ENCODE measurements at places on chromosomes 4 and X.
A peak's percentile ranks its signal among the peaks of the same experiment; 100 is the strongest.

DNA sequence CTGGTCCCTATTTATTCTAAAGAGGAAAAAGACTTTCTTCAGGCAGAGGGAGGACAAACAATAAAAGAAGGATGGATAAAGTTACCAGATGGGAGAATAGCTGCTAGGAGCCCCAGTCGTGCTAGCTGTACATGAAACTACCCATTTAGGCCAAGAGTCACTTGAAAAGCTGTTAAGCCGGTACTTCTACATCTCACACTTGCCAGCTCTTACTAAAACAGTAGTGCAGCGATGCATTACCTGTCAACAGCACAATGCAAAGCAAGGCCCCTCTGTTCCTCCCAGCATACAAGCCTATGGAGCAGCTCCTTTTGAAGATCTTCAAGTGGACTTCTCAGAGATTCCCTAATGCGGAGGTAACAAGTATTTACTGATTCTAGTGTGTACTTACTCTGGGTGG, 1138.8 kb downstream of the ARAP2 start:
- DNase-seq = no peak

DNA sequence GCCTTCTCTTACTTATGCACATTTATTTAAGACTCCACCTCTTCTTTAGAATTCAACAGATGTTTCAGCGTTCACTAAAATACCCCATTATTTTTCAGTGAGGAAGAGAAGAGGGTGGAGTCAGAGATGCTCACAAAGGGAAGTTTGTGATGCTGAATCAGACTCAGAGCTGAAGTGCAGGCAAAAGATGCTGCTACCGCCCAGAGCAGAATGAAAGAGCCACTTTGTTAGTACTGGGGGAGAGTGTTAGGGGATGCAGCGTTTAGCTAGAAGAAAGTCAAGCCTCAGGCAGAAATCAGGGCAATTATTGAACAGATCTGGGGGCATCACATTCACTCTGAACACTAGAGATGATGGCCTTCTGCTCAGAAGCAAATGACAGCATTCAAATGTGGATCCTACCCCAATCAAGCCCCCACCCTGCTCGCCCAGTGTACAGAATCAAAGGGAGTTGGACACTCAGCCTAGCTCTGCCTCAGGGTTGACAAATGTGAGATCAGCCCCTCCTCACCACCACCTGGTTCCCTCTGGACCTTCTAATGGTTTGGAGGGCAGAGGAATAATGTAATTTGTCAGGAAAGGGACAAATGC, 138.3 kb downstream of the UNC5C start:
- DNase-seq = no peak

- peak; percentile 44 for DNase-seq
Observed at GRCh38 chr4:13656569-13657405, 29.3 kb upstream of the BOD1L1 start.

DNA sequence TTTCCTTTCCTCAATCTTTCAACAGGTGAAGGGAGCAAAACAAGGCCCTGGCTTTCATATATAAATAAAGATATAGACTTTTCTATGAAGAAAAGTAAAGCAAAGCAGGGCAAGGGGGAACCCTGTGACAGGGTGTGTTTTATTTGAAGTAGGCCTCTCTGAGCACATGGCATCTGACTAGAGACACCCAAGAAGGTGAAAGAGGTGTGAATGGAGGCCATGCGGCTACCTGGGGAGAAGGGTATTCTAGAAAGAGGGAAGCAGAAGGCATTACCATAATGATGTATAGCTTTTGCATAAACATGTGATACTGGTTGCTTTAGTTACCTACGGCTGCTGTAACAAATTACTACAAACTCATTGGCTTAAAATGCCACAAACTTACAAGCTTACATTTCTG, 75.8 kb downstream of the DHX15 start:
- no peak for DNase-seq

DNA sequence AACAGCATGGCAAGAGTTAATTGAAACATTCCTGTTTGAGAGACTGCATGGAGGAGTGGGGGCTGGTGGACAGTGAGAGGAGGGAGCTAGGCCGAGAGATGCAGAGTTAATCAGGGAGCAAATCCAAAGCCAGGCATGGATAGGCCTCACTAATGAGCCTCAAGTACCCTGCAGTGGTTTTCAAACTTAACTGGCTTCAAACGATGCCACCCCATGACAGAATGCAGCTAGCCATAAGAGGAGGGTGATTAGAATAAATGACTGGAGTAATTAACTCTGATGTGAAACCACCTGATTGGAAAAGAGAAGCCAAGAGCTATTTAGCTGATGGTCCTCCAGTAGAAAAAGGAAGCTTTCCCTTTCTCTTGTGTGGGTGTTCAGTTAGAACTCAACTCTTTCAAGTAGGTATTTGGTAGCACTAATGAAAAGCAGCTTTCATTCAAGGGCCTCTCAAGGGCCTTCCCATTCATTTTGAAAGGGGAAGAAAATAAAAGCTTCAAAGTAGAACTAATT, 215.4 kb upstream of the MAB21L2 start:
- DNase-seq = no peak

DNA sequence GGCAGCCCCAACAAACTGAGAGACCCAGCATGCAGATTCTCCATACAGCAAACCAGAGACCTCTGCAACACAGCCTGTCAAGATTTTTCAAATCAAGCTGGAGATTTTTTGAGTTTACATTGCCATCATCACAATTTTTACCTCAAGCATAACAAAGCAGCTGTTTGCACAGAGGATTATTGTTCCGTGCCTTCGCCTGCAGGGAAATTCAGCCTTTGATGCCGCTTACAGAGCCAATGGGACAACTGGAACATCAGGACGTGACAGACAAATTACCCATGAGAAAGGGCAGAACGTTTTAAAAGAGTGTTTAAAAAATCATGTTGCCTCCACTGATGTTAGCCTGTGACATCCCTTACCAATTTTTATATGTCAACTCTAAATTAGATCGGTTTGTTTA, 363.7 kb downstream of the FBXW7 start:
- no peak for DNase-seq

DNA sequence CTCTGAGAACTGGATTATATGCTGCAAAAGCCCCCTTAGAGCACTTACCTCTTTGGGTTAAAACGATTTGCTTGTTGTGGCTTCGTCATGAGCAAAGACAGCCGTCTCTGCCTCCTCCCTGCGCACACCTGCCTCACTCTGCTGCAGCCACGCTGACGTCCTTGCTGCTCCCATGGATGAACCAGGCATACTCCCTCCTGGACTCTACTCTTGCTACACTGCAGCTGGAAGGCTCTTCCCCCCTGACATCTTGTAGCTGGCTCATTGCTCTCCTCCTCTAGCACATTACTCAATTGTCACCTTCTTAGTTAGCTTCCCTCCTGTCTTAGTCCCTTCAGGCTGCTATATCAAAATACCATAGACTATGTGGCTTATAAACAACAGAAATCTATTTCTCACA, 59.3 kb downstream of the FAM114A1 start:
- DNase-seq = no peak

DNA sequence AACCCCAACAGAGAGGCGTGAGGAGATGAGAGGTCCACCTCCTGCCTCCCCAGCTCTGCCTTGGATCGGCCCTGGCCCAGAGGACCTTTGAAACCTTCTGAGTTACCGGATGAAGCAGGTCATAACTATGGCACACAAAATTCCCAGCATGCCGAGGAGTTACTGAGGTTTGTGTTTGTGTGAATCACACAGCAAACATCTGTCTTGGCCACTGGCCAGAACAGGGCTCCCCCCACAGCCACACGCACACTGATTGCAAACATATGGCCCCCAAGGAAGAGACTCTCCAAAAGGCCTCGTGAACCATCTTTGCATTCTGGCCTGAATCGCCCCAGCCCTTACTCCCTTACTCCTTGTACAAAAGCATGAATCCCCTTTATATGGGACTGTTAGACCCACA, 18.9 kb downstream of the RPS4X start:
- no peak for DNase-seq

DNA sequence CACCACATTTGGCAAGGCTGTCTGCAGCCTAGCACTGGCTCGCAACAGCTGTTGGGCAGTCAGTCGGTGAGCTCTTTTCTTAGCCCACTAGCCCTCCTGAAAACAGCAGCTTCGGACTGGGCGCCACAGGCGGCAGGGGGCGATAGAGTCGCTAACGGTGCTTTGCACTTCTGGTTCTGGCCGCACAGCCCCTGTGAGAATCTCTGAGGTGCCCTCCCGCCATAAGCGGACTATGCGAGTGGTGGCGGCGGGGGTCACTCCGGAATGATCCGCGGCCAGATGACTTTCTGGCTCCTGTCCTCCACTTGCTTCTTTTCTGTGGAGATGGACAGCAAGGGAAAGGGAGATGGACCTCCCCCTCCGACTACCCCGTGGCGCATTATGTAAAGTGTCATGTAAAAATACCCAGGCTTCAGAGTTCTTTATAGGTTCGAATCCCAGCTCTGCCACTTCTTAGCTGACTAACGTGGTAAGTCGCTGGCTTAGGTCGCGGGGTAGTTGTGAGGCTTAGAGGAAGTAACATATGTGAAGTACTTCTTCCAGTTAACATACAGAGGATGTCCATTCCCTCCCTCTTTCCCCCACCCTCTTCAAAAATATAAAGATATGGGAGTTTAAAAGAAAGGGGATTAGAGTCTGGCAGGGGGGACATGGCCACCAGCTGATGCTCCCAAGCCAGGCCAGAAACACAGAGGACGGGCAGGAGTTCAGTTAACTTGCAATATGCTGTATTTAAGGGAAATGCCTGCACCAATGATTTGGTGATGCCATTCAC, 11.0 kb downstream of the ARHGAP36 start:
- peak; percentile 9 for DNase-seq

DNA sequence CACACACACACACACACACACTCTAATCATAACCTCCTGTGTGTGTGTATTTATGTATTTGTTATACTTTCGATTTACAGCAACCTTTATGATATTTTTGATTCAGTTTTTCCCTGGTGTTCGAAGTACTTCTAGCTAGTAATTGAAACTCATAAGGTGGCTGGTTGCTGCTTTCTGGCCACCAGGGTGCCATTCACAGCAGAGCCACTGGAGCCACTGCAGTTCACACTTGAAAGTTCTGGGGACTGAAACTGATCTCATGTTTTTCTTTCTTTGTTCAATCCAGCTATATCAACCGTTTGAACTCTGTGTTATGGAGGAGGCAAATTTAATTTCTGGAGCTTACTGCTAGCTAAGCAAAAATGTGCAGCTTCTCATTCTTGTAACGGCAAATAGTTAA, 419.4 kb downstream of the ADGRL3 start:
- DNase-seq = no peak

- DNase-seq = no peak
Observed at GRCh38 chr4:81845761-81846160, 374.1 kb upstream of the RASGEF1B start.

DNA sequence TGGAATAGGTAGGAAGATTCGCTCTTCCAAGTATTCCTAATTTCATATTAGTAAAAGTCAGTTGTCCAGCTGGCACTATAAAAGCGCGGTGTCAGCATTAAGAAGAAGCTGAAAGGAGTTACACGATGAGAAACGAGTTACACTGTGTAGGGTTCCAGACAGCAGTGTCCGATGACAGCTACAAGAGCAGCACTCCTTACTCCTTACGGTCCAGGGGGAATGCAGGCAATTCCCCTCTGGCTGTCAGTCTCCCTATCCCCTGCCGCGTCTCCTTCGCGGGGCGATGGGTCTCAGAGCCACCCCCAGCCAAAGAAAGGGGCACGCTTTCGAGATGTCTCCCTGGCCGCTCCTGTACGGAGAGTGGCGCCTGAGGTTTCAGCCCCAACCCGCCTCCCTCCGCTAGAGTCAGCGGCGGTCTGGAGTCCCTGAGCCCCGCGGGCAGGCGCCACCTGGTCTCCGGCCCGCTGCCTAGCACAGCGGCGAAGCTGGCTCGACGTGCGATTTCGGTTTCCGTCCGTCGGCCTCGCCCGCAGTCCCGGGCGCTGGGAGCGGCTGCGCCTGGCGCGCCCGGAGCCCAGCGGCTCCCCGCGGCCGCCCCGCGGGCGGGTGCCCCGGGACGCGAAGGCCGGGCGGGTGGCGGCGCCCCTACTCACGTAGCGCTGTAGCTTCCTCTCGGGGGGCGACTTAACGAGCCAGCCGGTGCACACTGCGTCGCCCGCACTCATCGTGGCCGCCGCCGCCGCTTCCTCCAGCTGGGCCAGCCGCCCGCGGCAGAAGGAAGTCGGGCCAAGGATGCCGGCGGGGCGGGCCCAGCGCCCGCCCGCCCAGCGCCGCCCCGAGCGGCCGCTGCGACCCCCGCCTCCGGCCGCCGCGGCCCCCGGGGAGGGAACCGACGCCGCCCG, at the start of gene GAB3:
TSS of gene GAB3 (minus strand) at position 777 of the 902 bp plus-strand sequence. CDS start at position 725, 52 bp downstream.
- no peak for DNase-seq

DNA sequence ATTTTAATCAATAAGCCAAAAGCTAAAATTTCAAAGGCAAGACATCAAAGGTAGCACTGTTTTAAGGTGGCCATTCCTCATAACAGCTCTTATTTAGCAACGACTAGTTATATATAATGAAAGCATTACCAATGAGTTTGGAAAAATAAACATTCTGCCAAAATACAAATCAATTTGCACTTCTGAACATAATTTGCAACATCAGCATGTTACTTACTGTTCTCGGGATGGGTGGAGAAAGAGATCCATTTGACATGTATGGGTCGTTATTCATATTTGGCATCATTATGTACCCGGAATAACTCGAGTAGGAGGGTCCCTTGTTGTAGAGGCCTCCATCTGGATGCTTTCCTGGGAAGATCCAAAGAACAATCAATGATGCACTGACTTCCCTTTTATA, 5.4 kb downstream of the LEF1 start:
- DNase-seq = no peak

GRCh38 chr4:143402776-143403552, 66.3 kb downstream of the GAB1 start:
- DNase-seq = peak; percentile 15

DNA sequence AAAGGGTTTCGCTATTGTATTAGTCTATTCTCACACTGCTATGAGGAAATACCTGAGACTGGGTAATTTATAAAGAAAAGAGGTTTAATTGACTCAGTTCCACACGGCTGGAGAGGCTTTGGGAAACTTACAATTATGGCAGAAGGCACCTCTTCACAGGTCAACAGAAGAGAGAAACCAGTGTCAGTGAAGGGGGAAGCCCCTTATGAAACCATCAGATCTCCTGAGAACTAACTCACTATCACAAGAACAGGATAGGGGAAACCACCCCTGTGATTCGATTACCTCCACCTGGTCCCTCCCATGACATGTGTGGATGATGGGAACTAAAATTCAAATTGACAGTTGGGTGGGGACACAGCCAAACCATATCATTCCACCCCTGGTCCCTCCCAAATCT, 589.5 kb downstream of the CENPC start:
- no peak for DNase-seq

- no peak for DNase-seq
Observed at GRCh38 chr4:8225706-8226443, 26.8 kb downstream of the SH3TC1 start.

DNA sequence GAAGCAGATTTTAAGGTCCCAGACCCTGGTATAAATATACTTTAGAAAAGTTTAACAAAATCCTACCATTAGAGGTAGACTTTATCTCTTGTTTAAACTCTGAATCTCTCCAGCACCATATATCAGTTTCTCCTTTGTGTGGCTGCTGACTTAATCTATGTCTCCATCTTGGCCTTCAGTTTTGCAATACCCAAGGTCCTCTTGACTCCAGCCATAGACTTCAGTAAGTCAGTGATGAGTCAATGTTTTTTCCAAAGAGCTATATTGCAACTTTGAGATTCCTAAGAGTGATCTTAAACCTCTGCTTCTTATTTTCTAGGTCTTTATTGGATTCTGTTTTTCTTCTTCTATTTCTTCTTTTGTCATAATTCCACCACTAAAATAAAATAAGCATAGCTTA, 50.8 kb upstream of the ADGRL3 start:
- DNase-seq = no peak

- DNase-seq = no peak
Observed at GRCh38 chrX:80816051-80816450, 6.4 kb upstream of the BRWD3 start.

- DNase-seq = no peak
Observed at GRCh38 chr4:184616633-184617551, 32.4 kb downstream of the CASP3 start.
